ENCODE measurements at places on chromosomes 1 and 21. TPM values are rescaled to one million over a fixed set of nuclear protein-coding genes. Genes with fewer than 3 reads are reported as not detected.

CRP gene
- not detected for total RNA-seq

ASB17 gene
- not detected for total RNA-seq

- H3K27me3 ChIP-seq = no peaks in the 10 kb centered on the region
- no peaks in the 10 kb centered on the region for H3K4me1 ChIP-seq
- no peaks in the 10 kb centered on the region for H3K36me3 ChIP-seq
- no peak overlapping the region for H3K4me3 ChIP-seq
These were observed 59.5 kb upstream of the CD55 start for GRCh38 chr1:207261971-207262370.

OR2L8 gene
- not detected for total RNA-seq

AQP10 gene
- total RNA-seq = 0.47 TPM

TDRD5 gene
- 0.15 TPM for total RNA-seq

KCNE2 gene
- not detected for total RNA-seq

- H3K27me3 ChIP-seq = no peaks in the 10 kb centered on the region
- H3K27ac ChIP-seq = no peak overlapping the region
- H3K36me3 ChIP-seq = no peaks in the 10 kb centered on the region
- H3K4me3 ChIP-seq = no peak overlapping the region
- DNase-seq = no peak
These were observed 1637.4 kb upstream of the PRMT6 start for GRCh38 chr1:105419030-105419429.
